Kidney capillary endothelial cell (primary cell): ENCODE measurements at places on chromosomes 11 and 22.

- no peak for DNase-seq
Measured at GRCh38 chr22:36317658-36318271, 64.8 kb downstream of the APOL1 start.

DNA sequence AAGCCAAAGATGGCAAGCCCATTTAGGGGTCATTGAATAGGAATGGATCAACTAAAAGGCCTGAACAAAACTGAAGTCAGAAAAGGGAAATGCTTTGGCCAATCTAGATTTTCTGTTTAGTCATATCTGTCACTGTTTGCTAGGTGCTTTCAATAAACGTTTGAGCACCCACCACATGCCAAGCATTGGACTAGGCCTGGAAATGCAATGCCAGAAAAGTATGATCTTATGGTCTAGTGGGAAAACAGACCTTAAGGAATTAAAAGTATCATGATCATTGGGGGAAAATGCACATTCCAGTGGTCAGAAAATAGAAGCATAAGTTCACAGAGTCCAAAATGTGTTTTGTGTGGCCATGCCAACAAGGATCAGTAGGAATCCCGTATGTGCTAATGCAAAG, 76.8 kb upstream of the BIRC3 start:
- DNase-seq, result no peak

DNA sequence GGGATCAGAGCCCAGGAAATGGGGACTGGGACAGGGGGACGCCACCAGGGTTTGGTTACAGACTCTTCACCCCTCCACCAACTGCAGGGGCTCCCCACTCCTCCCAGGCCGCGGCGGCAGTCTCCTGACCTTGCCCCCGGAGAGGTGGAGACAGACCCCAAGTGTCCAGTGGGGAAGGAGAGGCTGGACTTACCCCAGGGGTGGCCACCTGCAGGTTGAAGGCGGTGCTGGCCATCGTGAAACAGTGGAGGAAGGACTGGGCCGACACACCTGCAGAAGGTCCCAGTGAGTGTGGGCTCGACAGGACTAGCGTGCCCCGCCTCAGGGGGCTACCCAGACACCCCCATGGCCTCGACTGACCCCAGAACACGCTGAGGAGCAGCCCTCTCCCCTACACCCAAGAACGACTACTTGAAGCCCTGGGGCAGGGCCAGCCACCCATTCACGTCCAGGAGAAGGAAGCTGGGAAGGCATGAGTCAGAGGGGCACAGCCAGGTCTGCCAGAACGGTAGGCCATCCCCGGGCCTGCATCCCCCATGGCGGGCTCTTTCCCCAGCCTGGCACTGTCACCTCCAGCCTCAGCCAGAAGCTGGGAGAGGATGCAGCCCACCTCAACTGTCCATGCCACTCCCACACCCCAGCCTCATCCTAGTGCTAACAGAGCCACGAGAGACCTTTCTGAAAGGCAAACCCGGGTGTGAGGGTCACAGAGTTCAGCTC, 2.3 kb downstream of the GATD1 start:
- DNase-seq, result no peak

DNA sequence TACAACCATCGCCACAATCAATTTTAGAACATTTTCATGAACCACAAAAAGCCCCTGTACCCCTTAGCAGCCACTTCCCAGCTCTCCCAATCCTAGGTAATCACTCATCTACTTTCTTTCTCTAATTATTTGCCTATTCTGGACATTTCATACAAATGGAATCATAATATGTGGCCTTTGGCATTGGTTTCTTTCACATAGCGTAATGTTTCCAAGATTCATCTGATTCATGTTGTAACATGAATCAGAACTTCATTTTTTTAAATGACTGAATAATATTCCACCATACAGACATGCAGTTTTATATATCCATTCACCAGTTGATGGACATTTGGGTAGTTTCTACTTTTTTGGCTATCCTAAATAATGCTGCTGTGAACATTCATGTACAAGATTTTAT, 56.2 kb upstream of the RCN1 start:
- DNase-seq, result no peak

DNA sequence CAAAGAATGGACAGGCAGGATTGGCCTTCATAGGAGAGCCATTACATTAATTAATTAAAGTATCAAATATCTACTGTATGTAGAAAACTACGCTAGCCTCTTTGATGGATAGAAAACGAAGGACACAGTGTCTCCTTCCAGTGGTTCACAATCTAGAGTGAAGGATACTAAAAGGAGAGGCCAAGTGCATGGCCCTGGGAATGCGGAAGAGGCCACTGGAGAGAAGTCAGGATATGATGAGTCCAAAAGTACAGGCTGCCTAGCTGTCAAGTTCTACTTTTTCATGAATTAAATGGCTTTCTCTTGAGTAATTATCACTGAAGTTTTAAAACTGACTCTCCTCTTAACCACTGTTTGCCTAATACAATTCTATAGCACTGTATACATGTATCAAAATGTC, 41.9 kb downstream of the ATG16L2 start:
- peak; percentile 32 for DNase-seq

GRCh38 chr11:8025816-8026215, 38.7 kb downstream of the EIF3F start:
- no peak for DNase-seq

DNA sequence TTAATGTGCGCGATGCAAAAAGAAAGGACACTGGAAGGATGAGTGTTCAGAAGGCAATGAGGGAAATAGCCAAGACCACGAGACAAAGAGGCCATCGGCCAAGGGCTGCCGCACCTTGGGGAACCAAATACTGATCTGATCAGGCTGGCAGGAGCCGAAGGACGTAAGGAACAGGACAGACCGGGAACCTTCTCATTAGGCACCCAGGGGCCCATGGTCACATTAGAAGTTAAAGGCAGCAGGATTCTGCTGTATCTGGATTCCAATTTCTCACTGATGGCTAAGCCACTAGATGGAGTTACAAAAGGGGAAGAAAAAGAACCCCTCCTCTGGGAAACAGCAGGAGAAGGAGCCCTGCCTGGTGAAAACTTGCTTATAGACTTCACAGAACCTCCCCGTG, 28.8 kb upstream of the CPT1A start:
- DNase-seq, result no peak

DNA sequence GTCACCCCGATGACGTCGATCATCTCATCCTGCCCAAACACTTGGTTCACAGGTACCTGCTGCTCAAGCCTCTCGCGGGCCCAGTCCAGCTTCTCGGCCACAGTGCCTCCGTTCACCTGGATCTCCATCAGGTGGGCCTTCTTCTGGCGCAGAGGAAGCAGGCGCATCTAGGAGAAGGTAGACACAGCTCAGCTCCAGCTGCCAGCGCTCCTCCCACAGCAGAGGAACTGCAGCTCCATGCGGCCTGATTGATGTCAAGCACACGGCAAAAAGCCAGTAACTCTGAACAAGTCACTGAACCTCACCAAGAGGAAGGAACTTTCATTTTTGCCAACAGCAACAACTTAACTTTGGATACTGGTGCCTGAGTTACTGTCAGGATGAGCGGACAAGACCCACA, 4.0 kb downstream of the RPL3 start:
- DNase-seq, result no peak
